Pancreas (tissue), 10 donors: ENCODE measurements at places on chromosomes 16 and 17. TPM values are rescaled to one million over a fixed set of nuclear protein-coding genes. Genes with fewer than 3 reads are reported as not detected.
A peak's percentile ranks its signal among the peaks of the same experiment; 100 is the strongest.

TRPV3 gene
- 0.21 TPM for total RNA-seq

OSGIN1 gene
- 4.5 TPM for total RNA-seq

TMC8 gene
- total RNA-seq = 1.0 TPM

- H3K4me1 ChIP-seq = peaks cover 15% of the 10 kb centered on the region
- H3K27me3 ChIP-seq = no peaks in the 10 kb centered on the region
- no peak overlapping the region for H3K4me3 ChIP-seq
- no peak overlapping the region for H3K27ac ChIP-seq
These were observed 342.3 kb downstream of the SNX29 start for GRCh38 chr16:12318661-12319427.

DNA sequence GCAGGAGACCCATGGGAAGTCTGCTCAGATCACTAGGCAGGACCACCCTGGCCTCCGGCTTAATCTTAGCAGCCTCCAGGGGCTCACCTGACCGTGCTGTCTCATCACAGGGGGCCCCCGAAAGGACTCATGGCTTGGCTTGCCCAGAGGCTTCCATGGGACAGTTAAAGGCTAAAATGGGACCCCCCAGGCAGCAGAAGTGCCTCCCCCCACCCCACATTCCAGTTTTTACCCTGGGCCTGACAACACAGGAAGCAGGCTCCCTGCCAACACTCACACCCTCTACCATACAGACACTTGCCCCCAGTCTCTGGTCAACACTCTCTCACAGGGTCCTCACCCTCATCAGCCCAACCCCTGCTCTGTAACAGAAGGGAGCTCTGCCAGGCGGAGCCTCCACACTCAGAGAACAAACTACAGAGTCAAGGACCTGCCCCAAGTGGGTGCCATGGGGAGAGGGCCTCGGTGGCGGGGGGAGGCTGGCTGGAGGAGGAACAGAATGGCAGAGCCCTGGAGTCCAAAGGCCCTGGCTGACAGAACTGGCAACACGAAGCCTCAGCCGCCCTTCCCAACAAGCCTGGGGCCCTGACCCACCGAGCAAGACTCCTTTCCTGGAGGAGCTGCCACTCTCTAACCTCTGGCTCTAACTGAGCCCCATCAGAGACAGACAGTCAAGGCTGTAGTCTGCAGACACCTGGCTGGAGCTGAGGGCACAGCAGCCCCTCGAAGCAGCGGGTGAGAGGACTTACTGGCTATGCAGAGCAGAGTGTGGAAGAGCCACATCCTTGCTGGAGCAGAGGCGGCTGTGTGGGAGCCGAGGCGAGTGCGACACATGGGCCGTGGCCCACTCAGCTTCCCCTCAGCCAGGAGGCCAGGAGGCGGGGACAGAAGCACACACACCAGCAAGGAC, at the start of gene ITGAE:
ITGAE (minus strand) TSS at position 827 of the 910 bp plus-strand sequence; CDS start at position 783, 44 bp downstream.
- H3K27me3 ChIP-seq = no peaks in the 10 kb centered on the region
- H3K4me3 ChIP-seq = no peak within 1 kb of the TSS
- no peak for DNase-seq
- H3K36me3 ChIP-seq = no peaks in the 10 kb centered on the region
- no peak within 1 kb of the TSS for H3K27ac ChIP-seq
- H3K4me1 ChIP-seq = no peaks in the 10 kb centered on the region

GRCh38 chr17:1914661-1915083, 84.9 kb downstream of the RPA1 start:
- DNase-seq = peak; percentile 25
- no peaks in the 10 kb centered on the region for H3K4me1 ChIP-seq
- H3K4me3 ChIP-seq = no peak overlapping the region

GRCh38 chr16:3007059-3007956, 5.4 kb upstream of the CLDN9 start:
- H3K27me3 ChIP-seq = no peaks in the 10 kb centered on the region
- peaks cover 41% of the 10 kb centered on the region for H3K4me1 ChIP-seq
- H3K4me3 ChIP-seq = no peak overlapping the region
- no peaks in the 10 kb centered on the region for H3K36me3 ChIP-seq

GRCh38 chr16:3988824-3989223, 108.3 kb upstream of the CREBBP start:
- no peak overlapping the region for H3K4me3 ChIP-seq
- no peaks in the 10 kb centered on the region for H3K4me1 ChIP-seq
- DNase-seq = no peak
- no peak overlapping the region for H3K27ac ChIP-seq
- no peaks in the 10 kb centered on the region for H3K36me3 ChIP-seq

DNA sequence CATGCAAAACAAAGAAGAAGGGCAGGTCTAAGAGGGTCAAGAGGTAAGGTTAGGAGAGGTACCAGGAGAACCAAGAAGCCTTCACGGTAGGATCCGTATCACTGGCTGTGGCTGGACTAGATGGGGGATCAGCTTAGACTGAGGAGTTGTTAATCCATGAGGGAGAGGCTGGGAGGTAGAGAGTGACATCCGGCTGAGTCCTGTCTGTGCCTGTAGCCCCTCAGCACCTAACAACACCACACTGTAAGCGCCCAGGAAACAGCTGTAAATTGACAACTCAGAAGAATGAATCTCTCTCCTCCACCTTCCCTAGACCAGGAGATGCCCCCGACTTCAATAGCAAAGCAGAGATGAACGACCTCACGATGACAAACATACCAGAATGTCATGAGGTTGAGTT, 199.4 kb upstream of the RPL38 start:
- H3K4me1 ChIP-seq = no peaks in the 10 kb centered on the region
- H3K27me3 ChIP-seq = peaks cover 16% of the 10 kb centered on the region
- no peak overlapping the region for H3K27ac ChIP-seq
- no peaks in the 10 kb centered on the region for H3K36me3 ChIP-seq
- no peak overlapping the region for H3K4me3 ChIP-seq
- DNase-seq = no peak

- no peaks in the 10 kb centered on the region for H3K27me3 ChIP-seq
- no peak overlapping the region for H3K27ac ChIP-seq
- no peaks in the 10 kb centered on the region for H3K4me1 ChIP-seq
These were observed 7.2 kb downstream of the MRPL27 start for GRCh38 chr17:50365649-50366393.

GRCh38 chr16:66588981-66589713, 9.9 kb downstream of the CMTM2 start:
- no peak overlapping the region for H3K27ac ChIP-seq
- H3K27me3 ChIP-seq = no peaks in the 10 kb centered on the region
- DNase-seq = no peak
- H3K36me3 ChIP-seq = no peaks in the 10 kb centered on the region
- H3K4me1 ChIP-seq = no peaks in the 10 kb centered on the region
